ENCODE measurements at places on chromosomes 5 and 9.

DNA sequence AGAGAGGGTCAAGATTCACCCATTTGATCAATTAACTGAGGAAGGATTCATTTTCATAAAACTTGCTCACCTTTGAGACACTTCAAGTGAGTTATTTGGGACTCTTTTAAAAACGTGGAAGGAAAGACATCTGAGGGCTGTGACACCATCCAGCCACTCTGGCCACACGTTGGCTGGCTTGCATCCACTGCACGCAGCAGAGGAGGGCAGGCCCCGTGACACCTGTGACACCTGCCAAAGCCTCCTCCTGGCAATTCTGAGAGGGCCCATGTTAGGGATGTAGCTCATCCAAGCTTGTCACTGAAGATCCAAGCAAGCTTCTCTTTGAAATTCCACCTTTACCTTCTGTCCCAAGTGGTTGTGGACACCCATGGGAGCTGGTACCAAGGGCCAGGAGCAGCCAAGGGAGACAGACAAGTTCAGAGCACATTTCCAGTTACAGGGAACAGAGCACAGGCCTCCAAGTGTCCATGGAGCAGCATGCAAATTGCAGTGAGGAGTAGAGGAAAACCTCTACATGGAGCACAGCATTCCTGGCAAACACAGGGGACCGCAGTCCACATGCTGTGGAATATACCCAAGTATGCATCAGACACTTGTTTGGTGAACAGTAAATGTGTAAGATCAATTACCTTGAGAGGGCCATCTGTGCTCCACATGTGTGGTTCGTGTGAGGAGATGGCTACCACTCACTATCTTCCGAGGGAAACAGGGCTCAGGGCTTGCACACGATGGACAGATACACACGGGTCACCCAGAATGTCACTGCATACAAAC is 4.8 kb downstream of the PRSS3 start:
- no peak for DNase-seq

DNA sequence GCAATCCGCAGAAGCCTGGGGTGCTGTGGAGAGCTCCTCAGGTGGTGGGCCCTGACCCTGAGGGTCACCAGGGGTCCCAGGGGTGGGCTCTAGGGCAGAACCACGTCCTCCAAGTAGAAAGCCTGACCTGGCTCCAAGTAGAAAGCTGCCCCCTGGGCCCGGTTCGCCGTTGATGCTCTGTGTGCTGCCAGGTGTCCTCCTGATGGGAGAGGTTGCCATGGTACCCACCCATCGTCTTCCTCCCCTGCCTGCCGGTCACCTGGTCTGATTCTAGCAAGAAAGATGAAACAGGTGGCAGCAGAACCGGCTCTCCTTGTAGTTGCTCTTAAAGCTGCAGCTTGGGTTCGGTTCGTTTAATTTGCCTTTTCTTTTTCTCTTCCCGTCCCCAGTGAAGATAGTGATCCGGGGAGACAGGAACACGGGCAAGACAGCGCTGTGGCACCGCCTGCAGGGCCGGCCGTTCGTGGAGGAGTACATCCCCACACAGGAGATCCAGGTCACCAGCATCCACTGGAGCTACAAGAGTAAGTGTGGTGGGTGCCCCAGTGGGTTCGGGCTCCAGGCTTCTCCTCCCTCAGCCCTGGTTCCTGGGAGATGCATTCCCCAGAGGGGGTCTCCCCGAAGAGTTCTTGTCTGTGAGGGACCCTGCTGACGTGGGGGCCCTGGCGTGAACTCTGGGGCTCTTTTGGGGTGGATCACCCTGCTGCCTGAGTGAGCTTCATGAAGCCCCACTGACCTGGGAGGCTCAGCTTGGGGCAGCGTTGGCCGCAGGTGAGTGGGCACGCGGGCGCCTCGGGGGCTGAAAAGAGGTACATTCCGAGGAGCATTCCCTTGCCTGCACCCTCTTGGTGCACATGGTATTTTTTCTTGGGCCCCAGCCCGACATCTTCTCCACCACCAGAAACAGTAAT is 15.6 kb downstream of the RABL6 start:
- DNase-seq = peak; percentile 76

DNA sequence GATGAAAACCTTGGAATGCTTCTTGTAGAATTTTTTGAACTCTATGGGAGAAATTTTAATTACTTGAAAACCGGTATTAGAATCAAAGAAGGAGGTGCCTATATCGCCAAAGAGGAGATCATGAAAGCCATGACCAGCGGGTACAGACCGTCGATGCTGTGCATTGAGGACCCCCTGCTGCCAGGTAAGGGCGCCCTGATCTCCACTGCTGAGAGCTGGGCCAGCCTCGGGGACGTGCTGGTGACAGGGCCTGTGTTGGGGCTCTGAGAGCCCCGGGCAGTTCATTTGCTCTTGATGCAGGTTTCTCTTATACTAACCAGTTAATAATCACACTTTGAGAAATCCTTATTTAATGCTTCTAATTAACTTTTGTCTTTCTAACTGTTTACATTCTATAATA is 33.0 kb downstream of the TENT4A start:
- DNase-seq = no peak

DNA sequence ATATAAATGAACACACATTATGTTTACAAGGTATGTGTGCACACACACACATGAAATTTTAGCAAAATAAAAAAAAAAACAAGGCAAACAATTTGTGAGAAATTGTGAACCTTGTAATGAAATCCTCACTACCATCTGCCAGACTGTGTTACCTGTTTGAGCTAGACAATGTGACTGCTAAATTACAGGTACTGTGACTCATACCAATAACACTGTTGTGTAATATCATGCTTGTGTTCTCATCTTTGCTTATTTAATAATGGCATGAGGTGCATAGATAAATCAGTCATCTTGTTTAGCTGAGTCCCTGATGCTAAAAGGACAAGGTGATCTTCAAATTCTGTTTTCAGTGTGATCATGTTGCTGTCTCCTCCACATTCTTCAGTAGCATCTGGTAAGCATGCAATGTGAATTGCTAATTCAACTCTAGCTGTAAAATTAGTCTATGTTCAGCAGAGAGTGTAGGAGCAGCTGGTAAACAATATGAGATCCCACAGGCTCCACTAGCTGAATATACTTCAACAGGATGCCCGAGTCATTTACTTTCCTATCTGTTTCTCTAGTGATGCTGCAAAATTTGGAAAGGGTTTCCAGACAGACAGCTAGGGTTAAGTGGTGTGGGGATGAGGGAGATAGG is 966.3 kb upstream of the C9orf72 start:
- DNase-seq = no peak

- no peak for DNase-seq
These were observed 207.6 kb downstream of the FSTL4 start for GRCh38 chr5:133404724-133405123.

DNA sequence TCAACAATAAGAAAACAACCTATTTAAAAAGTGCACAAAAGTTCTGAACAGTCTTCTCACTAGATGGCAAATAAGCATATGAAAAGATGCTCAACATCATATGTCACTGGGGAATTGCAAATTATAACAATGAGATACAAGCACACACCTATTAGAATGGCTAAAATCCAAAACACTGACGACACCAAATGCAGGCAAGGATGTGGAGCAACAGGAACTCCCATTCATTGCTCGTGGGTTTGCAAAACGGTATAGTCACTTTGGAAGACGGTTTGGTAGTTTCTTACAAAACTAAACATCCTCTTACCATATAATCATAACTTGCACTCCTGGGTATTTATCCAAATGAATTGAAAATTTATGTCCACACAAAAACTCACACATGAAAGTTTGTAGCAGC is 100.9 kb upstream of the TBC1D2 start:
- DNase-seq = no peak

DNA sequence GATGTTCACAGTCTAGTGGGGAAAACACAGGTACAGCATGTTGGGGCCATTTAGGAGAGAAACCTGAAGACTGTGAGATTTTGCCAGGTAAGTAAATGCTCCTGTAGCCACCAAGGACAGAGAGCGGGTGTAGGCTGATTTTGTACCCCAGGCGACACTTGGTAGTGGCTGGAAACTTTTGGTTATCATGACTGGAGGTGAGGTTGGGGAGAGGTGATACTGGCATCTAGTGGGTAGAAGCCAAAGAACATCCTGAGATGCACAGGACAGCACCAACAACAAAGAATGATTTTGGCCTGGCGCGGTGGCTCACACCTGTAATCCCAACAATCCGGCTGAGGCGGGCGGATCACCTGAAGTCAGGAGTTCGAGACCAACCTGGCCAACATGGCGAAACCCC is 38.8 kb upstream of the PWWP2A start:
- no peak for DNase-seq

GRCh38 chr5:41151564-41151963 is 61.8 kb downstream of the C6 start:
- DNase-seq = no peak

DNA sequence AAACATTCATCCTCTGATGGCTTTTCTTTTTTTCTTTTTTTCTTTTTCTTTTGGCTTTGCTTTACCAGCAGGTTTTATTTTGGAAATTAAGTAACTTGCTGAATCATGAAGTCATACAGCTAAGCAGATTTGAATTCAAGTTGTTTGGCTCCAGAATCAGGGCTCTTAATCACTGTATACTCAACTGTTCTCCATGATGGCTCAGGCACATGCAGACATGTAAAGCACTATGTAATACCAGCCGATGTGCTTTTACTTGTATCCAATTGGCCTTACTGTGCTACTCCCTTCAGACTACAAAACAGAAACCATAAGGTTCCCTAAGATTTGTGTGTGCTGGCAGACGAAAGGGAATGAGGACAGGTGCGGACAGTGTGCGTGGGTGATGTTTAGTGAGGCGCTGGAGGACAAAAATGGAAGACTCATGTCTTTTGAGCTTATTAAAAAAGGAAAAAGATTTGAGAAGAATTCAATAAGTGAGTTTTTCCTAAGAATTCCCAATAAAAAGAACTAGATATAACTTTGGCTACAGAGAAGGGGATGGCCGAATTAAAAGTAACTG is 44.7 kb upstream of the OTP start:
- peak; percentile 38 for DNase-seq

- no peak for DNase-seq
These were observed 13.3 kb downstream of the ODF2 start for GRCh38 chr9:128469070-128469469.

DNA sequence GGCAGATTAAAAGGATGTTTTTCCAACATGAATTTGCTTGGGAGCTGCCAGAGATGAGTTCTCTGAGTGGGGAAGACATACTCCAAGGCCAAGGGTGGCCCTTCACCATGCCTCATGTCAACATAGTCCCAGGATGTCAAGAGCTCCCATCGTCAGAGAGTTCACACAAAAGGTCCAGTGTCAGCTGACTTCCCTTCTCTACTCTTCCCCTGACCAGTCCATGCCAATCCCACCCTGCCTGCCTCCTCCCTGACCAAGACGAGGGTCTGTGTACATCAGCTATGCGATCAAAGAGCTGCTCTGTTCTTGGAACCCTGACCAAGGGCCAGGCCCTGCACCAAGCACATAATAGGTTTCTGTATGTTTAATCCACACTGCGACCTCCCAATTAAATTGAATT is 71.2 kb upstream of the ZNF622 start:
- DNase-seq = no peak

DNA sequence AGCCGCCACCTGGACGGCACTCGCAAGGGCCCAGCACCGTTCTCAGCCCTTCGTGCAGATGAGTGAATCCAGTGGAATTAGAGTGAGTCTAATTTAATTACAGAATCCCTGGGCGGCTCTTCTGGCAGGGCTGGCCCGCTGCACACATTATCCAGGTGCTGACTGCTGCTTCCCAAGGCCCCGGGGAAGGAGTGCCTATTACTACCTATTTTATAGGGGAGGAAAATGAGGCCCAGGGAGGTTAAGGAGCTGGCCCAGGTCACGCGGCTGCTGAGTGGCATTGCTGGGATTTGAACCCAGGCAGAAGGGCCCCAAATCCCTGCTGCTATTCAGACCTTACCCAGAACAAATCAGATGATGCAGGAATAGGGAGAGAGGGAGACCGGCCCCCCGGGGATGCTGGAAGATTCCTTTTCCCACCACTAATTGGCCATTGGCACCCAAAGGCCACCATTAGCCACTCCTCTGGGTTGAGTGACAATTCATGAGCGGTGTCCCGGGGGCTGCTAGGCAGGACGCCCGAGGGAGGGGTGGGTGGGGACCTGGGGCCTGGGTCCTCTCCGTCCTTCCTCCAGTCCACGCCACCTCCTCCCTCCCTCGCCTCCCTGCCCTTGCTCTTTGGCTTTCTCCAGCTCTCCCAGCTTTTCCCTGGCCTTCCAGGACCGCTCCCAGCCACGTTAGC is 10.3 kb upstream of the QRFP start:
- no peak for DNase-seq

DNA sequence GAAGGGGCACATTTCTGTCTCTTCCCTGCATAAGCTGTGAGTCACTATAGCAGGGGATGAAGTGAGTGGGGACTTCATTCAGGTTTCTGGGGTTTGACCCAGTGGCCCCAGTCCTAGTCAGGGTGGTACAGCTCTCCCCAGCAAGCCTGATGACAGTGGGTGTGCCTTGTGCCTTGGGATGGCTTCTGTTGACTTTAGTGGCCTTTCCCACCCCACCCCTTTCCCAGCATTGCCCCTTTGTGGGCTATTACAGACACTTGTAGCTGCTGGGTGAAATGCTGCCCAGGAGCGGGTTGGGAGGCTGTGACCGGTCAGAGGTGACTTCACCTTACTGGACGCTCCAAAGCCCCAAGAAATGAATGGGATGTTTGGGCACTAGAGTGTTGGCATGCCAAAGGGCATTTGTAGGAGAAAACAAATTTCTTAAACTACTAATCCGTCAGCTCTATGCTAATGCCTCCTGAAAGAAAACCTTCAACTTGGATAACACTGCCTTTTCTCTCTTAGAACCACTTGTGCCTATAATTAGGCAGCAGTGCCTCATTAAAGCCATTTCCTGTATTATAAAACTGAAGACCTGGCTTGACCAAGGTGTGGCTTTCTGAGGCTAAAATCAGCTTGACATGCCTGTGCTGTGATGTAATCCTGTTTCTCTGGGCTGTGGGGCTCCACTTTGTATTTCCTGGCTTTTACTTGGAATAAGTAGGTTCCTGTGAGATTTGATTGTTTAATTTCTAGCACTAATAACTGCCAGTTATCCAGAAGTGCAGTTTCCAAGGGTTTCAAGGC is 119.0 kb upstream of the SLC25A48 start:
- no peak for DNase-seq

DNA sequence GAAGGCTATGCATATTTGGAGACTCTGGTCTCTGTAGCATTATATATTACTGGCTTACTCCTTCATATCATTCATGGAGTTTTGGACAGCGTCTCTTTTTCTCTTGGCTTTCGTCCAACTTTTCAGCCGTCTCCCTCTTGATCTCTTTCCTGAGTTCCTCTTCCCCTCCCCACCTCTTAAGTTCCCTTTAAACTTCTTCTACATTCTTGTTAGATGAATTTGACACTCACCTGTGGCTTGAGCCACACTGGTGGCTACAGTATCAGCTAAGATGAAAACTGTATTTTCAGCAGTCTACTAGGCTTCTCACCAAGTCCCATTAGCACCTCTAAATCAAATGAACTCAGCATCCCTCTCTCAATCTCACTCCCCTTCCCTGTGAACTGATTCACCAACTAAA is 128.1 kb downstream of the STARD4 start:
- DNase-seq = no peak

All from dorsolateral prefrontal cortex (tissue), 122 donors.